ENCODE measurements at places on chromosomes 6 and 20. TPM values are rescaled to one million over a fixed set of nuclear protein-coding genes. Genes with fewer than 3 reads are reported as not detected.

The LKAAEAR1 gene
- total RNA-seq = not detected

DNA sequence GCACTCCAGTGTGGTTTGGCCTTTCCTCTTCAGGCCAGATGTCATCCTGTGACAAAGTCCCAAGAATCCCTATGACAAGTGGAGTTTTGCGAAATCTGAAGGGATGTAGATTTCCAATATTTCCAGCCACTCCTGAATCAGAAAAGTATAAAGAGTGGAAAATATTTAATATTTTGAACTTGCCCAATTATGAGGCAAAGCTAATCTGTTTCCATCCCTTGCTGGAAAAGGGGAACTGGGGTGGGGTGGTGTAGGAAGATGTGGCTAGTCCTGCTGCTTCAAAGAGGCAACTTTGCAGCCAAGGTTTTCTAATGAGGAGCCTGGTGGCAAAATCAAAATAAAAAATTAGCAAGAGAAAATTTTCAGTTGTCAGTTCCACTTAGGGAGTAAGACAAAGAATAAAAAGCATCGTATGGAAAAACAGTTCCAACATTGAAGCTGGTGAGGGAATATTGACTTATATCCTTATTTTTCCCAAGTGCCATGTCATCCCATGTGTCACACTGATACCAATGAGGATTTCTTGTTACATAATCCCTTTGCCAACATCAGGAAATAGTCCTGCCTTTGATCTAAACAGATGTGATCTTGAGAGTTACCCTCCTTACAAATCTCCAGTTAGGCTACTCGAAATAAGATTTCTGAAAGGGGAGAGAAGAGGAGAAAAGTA, 480.0 kb upstream of the JARID2 start:
- H3K36me3 ChIP-seq = no peaks in the 10 kb centered on the region
- DNase-seq = no peak
- no peaks in the 10 kb centered on the region for H3K4me1 ChIP-seq
- H3K27ac ChIP-seq = no peak overlapping the region

DNA sequence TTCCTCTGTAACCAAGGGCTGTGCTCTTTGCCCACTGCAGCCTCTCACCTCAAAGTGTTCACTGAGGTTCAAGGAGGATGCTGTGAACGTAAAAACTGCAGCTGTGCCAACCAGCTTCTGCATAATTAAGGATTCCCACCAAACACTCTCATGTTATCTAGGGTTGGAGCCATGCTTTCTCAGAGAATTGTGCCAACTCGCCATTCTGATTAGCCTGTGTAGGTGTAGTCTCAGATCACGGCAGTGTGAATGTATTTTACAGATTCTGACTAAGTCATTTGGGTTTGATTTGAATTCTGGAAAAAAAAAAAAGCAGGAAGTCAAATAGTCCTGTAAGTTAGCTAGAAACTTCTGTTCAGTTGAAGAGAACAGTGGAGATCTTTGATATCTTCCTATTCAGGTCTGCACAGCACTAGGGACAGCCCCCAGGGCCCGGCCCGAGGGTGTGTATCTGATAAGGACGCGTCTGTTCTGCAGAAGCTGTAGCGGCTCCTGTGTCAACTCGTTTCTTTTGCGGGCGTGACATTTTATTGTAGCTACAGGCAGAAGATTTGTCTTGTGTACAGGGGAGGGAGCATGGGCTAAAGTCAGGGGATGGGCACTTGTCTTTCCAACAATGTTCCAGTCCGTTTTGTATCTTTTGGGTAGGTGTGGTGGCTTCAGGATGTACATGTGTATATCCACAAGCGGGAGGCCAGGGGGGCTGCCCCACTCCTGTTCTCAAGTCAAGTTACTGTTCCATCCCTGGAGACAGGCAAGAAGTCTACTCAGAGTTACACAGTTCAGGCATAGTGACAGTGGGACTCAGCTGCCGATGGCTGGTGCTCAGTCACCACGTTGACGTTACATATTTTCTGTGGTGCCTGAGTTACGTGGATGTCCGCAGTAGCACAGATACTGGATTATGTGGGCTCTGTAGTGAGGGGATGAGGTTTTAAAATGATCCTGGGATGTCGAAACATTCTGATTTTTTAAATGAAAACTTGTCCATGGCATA, 12.4 kb downstream of the IRF4 start:
- H3K27me3 ChIP-seq = no peaks in the 10 kb centered on the region
- DNase-seq = no peak
- no peak overlapping the region for H3K27ac ChIP-seq
- no peak overlapping the region for H3K4me3 ChIP-seq

DNA sequence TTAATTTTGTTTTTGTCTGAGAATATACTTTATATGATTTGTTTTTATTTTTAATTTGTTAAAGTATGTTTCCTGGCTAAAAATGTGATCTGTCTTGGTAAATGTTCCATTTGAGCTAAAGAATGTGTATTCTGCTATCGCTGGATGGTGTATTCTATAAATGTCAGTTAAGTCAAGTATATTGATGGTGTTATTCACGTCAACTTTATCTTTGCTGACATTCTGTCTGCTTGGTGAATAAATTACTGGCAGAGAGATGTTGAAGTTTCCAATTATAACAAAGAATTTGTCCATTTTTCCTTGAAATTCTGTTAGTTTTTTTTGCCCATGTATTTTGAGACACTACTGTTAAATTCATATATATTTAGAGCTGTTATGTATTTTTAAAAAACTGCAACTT, 1131.8 kb upstream of the GJE1 start:
- H3K4me3 ChIP-seq = no peak overlapping the region
- no peak for DNase-seq
- no peaks in the 10 kb centered on the region for H3K27me3 ChIP-seq
- no peak overlapping the region for H3K27ac ChIP-seq
- no peaks in the 10 kb centered on the region for H3K4me1 ChIP-seq

GRCh38 chr6:37131104-37131959, 38.6 kb upstream of the PIM1 start:
- H3K4me3 ChIP-seq = no peak overlapping the region
- no peaks in the 10 kb centered on the region for H3K4me1 ChIP-seq
- no peaks in the 10 kb centered on the region for H3K27me3 ChIP-seq
- peak overlapping the region; percentile 34 for H3K27ac ChIP-seq
- no peaks in the 10 kb centered on the region for H3K36me3 ChIP-seq

The MTG2 gene
- 33.3 TPM for total RNA-seq

The HDDC2 gene
- total RNA-seq = 48.0 TPM

DNA sequence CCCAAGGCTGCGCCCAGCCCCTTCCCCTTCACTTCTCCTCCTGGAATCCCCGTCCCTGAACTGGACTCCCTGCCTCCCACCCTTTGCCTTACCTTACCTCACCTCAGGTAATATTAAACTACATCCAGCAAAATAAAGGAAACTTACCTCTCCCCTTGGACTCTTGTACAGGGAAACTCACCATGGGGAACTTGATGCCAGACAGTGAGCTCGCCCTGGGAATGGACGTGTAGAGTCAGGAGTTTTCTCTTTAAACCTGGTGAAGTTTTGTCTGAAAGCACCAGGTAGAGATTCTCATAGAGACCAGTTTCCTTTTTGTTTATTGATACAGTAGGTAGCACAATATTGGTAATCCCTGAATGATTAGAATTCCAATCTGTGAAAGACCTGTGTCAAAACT, 544 bp upstream of the HLA-C start:
- DNase-seq = no peak
- no peak overlapping the region for H3K27ac ChIP-seq
- H3K4me1 ChIP-seq = no peaks in the 10 kb centered on the region
- no peaks in the 10 kb centered on the region for H3K36me3 ChIP-seq

- H3K4me1 ChIP-seq = no peaks in the 10 kb centered on the region
- H3K27me3 ChIP-seq = peaks cover 2% of the 10 kb centered on the region
- H3K36me3 ChIP-seq = no peaks in the 10 kb centered on the region
- no peak overlapping the region for H3K27ac ChIP-seq
- no peak overlapping the region for H3K4me3 ChIP-seq
Measured at GRCh38 chr6:106939848-106940247, 34.7 kb downstream of the CD24 start.

Measured in aorta (tissue), 5 donors.